Stimulated activated CD4-positive, alpha-beta T cell treated with anti-CD3 and anti-CD28 coated beads, Interleukin-15, amount 100 ng/mL, for 1 hour (primary cell): ENCODE measurements at places on chromosomes 7 and 10.

DNA sequence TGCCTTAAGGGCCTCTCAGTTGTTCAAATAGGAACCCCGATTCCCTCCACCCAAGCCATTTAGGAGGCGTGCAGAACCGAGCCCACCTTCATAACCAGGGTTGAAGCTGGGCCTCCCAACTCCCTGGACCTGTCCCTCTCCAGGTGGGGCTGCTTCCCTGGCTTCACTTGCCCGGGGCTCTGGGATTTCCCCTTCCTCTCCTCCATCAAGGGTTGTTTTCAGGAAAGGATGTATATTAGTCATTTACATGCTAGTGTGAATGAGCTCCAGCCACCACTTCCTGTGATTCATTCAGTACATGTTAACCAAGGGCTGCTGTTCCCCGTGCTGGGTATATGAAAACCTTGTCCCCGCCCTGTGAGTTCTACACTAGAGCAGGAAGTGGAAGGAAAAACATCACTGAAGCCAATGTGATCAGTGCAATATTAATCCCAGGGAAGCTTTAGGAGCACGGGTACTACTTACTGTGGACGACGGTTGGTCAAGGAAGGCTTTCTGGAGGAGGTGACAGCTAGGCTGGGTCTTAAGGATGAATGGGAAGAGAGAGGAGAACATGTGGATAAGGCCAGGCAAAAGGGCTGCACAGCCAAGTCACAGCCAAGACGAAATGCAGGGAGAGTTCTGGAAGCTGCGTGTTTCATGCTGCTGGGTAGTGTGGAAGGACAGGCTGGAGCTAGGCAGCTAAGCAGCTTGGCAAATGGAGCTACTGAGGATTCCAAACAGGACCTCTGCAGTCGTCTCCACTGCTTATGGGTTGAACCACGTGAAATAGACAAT is 150.1 kb upstream of the SHH start:
- no peak for DNase-seq

- DNase-seq, result no peak
Measured at GRCh38 chr7:31710171-31710570, 23.2 kb downstream of the PPP1R17 start.

GRCh38 chr7:75843613-75844116 is 30.1 kb upstream of the CCL24 start:
- DNase-seq, result no peak

DNA sequence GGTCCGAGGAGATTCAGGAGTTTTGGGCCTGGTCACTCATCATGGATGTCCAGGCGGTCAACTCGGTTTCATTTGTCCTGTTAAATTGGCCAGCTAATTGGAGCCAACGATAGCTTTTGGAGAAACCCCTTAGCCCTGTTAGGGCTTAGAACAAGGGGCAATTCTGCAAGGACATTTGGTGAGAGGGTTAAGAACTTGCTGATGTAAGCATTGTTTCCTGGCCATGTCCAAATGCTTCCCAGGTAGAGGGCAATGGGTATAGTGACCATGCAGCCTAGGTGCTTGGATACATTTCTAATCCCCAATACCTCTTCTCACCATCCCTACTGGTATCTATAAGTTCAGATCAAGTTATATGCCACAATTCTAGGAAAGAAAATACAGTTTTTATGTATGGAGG is 131.5 kb downstream of the RPS24 start:
- DNase-seq, result no peak

GRCh38 chr10:101062232-101063049 is 652 bp downstream of the KAZALD1 start:
- DNase-seq, result peak; percentile 45

- no peak for DNase-seq
Measured at GRCh38 chr7:37642028-37642540, 41.5 kb upstream of the GPR141 start.

DNA sequence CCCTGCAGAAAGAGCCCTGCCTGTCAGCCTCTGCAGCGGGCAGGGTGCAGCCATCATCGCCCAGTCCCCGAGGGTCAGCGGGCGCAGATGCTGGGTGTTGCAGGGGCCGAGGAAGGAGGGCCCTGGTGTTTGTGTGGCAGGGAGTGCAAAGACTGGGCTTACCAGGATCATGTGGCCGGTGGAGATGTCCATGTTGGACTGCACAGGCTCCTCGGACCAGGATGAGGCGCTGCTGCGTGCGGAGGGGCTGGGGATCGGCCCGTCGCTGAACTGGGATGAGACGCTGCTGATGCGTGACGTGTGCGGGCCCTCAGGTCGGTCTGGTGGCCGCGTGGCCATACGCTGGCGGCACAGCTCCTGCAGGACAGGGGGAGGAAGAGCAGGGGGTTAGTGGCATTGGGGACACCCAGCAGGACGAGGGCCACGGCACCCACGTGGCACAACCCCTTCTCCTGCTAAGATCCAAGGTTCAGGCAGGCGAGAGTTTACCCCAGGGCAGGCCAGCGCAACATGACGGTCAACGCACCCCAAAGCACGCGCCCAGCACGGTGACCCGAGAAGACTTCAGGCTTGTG is 319.5 kb downstream of the DNAJB6 start:
- DNase-seq, result no peak

- DNase-seq, result no peak
Measured at GRCh38 chr7:20270867-20271266, 53.7 kb upstream of the MACC1 start.

GRCh38 chr7:28258240-28258639 is 77.6 kb upstream of the JAZF1 start:
- no peak for DNase-seq

DNA sequence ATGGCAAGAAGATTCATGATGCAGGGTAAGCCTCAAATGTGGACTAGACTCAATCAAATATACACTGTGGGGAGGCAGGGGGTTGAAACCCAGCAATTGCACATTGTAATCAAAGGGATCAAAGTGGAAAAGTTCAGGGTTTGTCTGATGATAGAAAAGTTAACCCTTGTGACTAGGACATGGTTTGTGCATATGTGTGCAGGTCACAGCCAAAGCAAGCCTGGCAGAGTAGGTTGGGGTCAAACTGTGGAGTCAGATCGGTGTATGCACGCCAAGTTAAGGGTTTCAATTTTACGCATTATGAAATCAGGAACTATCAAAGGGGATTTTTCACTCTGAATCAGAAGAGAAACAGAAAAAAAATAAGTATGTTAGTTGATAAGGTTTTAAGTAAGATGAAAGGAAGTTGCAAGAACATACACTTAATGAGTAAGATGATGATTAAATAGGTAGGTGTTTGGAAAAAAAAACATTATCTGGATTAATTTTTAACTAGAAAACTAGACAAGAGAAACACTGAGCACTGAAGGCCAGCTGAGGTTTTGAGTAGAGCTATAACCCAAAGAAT is 188.3 kb downstream of the DGKB start:
- DNase-seq, result no peak

- DNase-seq, result no peak
Measured at GRCh38 chr10:24884793-24885192, 67.6 kb downstream of the PRTFDC1 start.

- DNase-seq, result no peak
Measured at GRCh38 chr7:128266883-128267594, 26.0 kb downstream of the LEP start.

GRCh38 chr10:126671402-126671975 is 996 bp upstream of the C10orf90 start:
- DNase-seq, result no peak

DNA sequence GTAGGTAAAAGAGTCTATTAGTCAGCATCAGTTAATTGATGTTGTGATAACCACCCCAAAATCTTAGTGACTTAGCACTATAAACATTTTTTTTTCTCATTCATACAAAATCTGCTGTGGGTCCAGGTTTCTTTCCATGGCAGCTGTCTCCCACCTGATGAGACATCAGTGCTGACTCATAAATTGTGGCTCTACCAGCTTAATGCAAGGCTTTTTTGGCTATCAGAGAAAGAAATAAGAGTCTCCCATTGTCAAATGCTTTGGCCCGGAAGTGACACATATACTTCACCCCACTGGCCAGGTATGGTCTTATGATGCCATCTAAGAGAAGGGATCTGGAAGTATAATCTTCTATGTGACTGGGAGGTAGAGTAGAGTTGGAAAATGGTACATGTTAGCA is 14.5 kb downstream of the DNAJB9 start:
- no peak for DNase-seq

GRCh38 chr7:123022576-123022975 is 27.1 kb upstream of the TAS2R16 start:
- DNase-seq, result no peak

DNA sequence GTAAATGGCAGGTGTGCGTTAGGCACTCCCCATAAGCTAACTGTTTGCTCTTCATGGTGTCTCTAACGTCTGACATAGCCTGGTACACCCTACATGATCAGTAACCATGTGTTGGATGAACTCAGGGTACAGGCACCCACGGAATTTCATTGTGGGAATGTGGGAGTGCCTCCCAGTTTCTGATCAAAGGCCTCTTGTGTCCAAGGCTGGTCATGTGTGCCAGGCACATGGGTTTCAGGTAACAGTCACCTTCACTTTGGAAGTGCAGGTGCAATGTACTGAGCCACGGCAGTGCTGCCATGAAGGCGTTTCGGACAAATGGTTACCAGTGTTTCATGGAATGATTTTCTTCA is 298.3 kb downstream of the DNAJB6 start:
- no peak for DNase-seq

DNA sequence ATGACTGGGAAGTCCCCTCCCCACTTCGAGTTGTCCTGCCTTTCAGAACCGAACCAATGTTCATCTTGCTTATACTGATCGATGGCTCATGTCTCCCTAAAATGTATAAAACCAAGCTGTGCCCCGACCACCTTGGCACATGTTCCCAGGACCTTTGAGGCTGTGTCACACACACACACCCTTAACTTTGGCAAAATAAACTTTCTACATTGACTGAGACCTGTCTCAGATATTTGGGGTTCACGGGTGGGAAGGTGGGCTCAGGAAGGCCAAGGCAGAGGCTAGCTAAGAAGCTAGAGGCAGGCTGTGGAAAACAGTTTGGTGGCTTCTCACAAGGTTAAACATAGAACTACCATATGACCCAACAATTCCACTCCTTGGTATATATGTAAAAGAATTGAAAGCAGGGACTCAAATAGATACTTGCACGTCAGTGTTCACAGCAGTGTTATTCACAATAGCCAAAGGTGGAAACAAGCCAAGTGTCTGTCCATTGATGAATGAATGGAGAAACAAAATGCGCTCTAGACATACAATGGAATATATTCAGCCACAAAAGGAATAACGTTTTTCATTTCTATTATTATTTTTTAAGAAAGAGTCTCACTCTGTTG is 15.4 kb downstream of the PRF1 start:
- no peak for DNase-seq

GRCh38 chr7:29147821-29148220 is 1.5 kb upstream of the CPVL start:
- DNase-seq, result no peak

DNA sequence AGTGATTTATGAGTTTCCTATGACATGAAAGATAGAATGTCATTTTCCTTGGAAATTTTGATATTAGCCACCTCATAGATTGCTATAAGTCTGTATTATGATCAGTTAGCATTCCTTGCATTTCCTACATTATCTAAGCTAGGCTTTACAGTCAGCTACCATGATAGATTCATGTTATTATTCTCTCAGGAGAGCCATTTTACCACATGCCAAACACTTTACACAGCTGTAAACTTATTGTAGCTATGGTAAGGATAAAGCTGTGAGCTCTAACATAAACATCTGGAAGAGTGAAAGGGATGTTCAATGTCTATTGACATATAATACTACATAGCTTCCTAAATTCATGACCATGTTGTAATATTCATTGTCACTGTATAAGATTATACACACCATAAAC is 608.0 kb downstream of the PHTF2 start:
- DNase-seq, result no peak

- no peak for DNase-seq
Measured at GRCh38 chr10:59702347-59702746, 7.3 kb downstream of the SLC16A9 start.

GRCh38 chr10:13528875-13529713 is at the start of gene BEND7:
Gene BEND7, minus strand, starts transcription at chr10:13529014. Its CDS starts 481 bp downstream, at chr10:13528533.
- DNase-seq, result peak; percentile 11

DNA sequence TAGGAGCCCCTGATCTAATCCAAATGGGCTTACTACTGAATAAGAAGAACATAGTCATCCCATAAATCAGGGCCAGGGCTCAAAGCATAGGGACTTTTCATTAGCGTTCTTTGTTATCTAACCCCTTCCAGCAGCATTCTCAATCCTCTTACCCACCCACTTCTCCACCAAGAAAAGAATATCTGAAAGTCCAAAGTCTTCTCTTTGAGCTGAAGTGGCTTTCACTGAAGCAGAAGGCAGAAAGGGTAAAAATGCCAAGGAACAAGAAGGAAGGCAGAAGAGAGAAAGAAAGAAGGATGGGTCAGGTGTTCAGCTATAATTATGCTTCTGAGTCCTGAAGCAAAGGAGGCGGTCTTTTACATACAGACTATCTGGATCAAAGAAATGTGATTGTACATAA is 10.2 kb downstream of the TRPV5 start:
- no peak for DNase-seq
